ENCODE measurements at places on chromosomes 12 and 14. TPM values are rescaled to one million over a fixed set of nuclear protein-coding genes. Genes with fewer than 3 reads are reported as not detected.

The PLEKHG7 gene
- total RNA-seq, result not detected

The CINP gene
- 31.5 TPM for total RNA-seq

The GPD1 gene
- total RNA-seq, result 14.8 TPM

The AGAP2 gene
- 13.0 TPM for total RNA-seq

The TGM1 gene
- total RNA-seq, result 6.2 TPM

The VRTN gene
- total RNA-seq, result not detected

The COA8 gene
- total RNA-seq, result 33.5 TPM

The ETFBKMT gene
- 3.8 TPM for total RNA-seq

The INSM2 gene
- 1.5 TPM for total RNA-seq

The RDH16 gene
- total RNA-seq, result 0.30 TPM

The KRT80 gene
- not detected for total RNA-seq

The PARP11 gene
- total RNA-seq, result 12.0 TPM

The RTL1 gene
- 0.99 TPM for total RNA-seq

The WDR20 gene
- 20.4 TPM for total RNA-seq

The UNC79 gene
- 7.9 TPM for total RNA-seq

The NANOG gene
- 0.20 TPM for total RNA-seq

The DDX54 gene
- total RNA-seq, result 14.0 TPM

The TPH2 gene
- 0.11 TPM for total RNA-seq

The FZD10 gene
- 3.7 TPM for total RNA-seq

The ST8SIA1 gene
- 16.4 TPM for total RNA-seq

All from spinal cord (tissue), 10 donors.